NCI-H187 (cell line): ENCODE measurements at places on chromosomes 5 and 9.

- no peak for DNase-seq
Observed at GRCh38 chr9:119156354-119156753, 212.9 kb downstream of the BRINP1 start.

DNA sequence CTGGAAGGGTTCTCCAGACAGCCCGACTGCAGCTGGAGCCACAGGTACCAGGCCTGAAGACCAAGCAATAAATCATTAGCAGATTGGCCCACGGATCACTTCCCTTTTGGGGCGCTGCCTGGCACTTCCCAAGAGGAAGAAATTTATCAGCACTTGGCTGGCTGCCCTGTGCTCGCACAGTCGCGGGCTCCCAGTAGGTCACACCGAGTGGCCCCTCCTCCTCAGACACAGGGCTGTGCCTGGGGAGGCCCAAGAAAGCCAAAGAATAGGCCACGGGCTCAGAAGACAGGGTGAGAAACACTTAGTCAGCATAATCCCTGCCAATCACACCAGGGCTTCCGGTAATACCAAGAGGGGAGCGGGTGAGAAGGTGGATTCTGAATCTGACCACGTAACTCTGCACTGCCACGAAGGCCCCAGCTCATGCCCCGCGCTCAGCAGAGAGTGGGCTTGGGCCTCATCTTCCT lies 115.7 kb upstream of the MSX2 start:
- DNase-seq = no peak

- no peak for DNase-seq
Observed at GRCh38 chr9:136784997-136785361, 6.2 kb upstream of the TMEM141 start.

- no peak for DNase-seq
Observed at GRCh38 chr9:114034196-114034595, 43.9 kb downstream of the AMBP start.

GRCh38 chr9:88355166-88355565 lies 33.1 kb upstream of the SPIN1 start:
- no peak for DNase-seq

- no peak for DNase-seq
Observed at GRCh38 chr9:136983656-136984314, 992 bp downstream of the LCNL1 start.

GRCh38 chr9:9246726-9247125 lies 1366.1 kb downstream of the PTPRD start:
- DNase-seq = no peak

- no peak for DNase-seq
Observed at GRCh38 chr9:27460226-27461023, 63.7 kb upstream of the IFNK start.

GRCh38 chr5:140189977-140190871 lies 15.2 kb downstream of the CYSTM1 start:
- DNase-seq = no peak

GRCh38 chr5:10684303-10685086 lies 76.5 kb downstream of the DAP start:
- no peak for DNase-seq

- no peak for DNase-seq
Observed at GRCh38 chr5:127567026-127567768, 49.8 kb downstream of the PRRC1 start.

DNA sequence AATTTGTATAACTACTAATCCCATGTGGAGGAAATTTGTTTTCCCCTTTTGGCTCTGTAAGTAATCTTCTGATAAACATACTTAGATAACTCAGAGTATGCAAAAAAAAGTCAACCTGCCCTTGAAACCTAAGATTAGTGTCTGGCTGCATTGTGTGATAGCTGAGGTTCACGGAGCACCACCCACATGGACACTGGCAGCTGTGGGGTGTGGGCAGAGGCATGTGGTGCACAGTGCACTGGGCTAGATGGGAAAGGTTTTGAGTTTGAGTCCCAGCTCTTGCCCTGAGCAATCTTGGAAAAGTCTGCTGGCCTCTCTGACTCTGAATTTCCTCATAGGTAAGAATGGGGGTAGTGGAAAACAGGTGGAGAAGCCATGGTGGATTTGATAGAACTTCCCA lies 75.1 kb downstream of the PLCXD3 start:
- no peak for DNase-seq

- no peak for DNase-seq
Observed at GRCh38 chr5:65903581-65903980, 22.8 kb upstream of the ERBIN start.

DNA sequence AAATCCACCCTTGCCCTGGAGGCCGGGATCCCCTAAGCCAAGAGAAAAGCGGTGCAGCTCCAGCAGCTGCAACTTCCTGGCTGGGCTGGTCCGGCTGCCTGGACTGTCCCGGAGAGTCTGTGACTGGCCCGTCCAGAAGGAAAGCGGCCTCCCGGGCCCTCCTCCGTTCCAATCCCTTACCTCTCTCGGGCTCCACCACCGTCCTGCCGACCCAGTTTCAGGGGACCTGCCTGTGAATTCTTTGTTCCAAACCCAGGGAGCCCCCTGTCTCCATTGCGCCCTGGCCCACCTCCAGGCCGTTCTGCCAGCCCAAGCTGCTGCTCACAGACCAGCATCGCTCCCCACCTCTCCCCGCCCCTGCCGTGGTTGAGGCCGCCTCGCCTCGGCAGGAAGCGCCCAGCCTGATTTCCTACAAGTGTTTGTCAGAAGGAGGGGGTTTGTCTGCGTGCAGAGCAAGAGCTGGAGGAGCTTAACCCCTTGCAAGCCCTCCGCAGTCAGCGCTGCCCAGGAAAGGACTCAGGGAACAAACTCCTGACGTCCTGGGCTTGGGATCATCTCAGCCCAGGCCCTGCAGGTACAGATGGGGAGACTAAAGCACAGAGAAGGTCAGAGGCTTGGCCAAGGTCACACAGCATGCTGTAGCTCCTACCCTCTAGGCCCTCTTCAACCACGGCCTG lies at the start of gene AKNA:
Gene AKNA, minus strand, starts transcription at position 303 of the 677 bp plus-strand sequence. CDS start 6,649 bp downstream, outside the sequence.
- DNase-seq = no peak

DNA sequence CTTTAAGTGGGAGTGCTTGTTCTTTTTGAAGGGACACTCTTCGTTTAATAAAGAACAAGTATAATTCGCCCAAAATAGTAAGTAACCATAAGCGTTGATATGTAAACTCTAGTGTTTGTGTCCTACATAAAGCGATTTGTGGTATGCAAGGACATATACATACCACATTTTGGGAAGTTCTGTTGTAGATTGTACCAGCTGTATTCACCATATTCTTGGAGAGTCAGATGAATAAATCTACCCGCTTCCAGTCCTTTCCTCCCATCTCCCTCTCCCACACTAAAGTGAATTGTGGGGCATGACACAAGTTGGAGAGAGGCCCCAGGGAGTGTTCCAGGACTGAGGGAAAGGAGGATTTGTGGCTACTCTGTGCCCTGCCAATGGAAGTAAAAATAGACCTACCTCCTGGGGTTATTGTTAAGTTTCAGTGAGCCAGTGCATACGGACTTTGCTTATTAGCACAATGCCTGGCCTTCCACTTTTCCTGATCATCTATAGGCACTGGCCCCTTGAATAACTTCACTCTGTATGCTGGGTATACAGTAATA lies 40.6 kb downstream of the ARHGAP26 start:
- DNase-seq = no peak

DNA sequence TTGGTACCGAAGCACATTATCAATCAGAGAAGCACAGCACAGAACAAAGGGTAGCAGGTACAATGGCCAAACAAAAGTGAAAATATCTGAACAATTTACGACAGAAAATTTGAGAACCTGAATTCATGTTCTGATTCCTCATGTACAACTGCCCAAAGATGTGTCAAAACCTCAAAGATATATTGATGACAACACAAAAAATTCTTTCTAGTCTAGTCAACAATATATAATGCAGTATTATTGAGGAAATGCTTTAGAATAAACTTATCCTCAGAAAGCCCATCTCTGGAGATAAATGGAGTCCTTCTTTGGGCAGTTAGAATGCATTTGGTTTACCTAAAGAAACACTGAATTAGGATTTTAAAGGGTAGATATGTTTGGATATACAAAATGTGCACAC lies 6.8 kb upstream of the SMARCA2 start:
- no peak for DNase-seq
